ENCODE measurements at places on chromosomes 1 and 21.

DNA sequence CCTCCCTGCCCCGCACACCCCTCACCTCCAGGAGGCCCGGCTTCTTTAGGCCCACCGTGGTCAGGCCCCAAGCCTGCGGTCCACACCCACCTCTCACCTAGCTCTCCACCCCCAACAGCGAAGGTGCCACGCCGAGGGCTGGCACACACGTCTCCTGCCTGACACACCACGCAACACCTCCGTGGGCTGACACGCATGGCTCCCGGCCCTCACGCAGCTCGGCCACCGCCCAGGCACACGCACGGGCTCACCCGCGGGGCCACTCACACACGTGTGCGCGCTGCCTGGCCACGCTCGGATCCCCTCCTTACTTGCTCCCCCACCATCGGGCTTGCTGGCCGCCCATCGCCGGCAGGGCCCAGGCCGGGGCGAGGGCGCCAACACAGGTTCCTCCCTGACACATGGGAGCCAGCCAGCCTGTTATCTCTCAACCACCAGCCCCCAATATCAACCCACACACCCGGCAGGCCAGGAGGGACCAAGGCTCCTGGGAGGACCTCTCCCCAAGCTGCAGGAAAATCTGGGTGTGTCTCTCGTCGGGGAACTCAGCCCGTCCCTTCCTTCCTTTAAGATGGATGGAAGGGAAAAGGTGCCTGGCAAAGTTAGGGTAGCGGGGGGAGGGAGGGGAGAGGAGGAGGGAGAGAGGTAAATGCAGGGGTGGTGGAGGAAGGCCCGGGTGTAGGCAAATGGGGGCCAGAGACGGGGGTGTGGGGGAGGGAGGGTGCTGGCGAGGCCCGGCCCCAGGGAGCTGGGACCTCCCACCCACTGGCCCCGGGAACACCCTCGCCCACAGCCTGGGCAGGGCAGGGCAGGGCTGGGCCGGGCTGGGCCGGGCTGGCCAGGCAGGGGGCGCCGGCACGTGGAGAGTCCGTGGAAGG, 546 bp downstream of the ELOVL1 start:
- peak; percentile 95 for DNase-seq

DNA sequence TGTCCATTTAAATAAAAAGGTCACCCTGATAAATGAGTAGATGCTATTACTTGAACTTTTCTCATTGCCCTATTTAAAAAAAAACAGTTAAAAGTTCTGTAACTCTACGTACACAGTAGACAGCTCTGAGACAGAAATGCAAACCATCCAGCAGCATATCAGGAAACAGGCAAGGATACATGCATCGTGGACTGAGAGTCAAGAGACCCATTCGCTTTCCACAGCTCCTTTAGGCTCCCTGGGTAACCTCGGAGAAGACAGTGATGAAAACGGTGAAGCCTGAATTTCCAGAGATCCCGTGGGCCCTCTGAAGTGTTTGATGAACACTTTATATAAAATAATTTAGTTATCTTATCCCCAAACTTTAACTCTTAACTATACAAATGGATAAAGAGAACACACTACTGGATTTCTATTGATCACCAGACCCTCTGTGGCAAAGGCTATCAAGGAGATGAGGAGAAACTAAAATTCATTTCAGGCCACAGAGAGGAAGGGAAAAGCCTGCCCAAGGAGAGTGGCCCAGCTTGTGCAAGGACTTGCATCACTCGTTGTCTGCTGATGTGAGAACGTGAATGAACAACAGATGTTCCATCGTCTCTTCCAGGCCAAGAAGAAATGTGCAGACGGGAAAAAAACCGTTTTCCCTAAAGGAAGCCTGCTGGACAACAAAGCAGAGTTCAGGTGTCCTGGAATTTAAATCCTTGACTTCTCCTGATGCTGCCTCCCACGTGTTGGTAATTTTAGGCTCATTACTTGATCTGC, 131.0 kb downstream of the TGFBR3 start:
- DNase-seq: no peak

DNA sequence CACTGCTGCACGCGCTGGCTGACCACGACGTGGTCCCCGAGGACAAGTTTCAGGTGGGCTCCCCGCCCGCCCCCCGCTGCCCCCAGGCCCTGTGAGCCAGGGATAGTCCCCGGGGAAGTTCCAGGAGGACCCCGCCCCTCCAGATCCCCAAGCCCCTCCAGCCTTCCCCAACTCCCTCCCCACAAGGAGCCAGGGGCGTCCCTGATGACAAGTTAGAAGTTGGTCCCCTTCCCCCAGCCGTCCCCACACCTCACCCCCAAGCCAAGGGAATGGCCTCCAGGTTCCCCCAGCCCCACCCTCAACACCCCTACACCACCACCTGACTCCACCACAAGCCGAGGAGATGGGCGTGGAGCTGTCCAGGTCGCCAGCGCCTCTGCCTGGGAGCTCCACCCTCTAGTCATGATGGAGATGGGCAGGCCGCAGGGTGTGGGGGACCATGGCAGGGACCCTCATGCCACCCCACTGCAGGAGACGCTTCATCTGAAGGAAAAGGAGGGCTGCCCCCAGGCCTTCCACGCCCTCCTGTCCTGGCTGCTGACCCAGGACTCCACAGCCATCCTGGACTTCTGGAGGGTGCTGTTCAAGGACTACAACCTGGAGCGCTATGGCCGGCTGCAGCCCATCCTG, 525 bp downstream of the AIRE start:
- no peak for DNase-seq

- no peak for DNase-seq
Observed at GRCh38 chr1:99533909-99534637, 111.8 kb upstream of the PALMD start.

- no peak for DNase-seq
Observed at GRCh38 chr1:29518183-29518835, 282.0 kb downstream of the PTPRU start.

- no peak for DNase-seq
Observed at GRCh38 chr1:42392255-42392654, 11.7 kb downstream of the RIMKLA start.

DNA sequence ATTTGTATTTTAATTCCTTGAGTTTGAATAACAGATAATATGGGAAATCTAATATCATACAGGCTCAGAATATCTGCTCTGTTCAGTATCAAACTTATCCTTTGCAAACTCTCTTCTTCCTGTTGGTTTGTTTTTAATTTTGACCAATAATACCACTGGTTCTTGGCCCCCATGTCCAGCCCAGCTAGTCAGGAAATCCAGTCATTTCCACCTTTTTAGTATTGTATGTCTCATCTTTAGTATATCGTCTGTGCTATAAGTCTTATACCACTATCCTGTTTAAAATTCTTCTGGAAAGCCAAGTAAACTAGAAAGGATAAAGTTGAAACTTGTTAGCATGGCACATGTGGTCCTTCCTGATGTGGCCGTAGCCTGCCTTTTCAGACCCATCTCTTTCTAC, 10.7 kb downstream of the SCCPDH start:
- no peak for DNase-seq

DNA sequence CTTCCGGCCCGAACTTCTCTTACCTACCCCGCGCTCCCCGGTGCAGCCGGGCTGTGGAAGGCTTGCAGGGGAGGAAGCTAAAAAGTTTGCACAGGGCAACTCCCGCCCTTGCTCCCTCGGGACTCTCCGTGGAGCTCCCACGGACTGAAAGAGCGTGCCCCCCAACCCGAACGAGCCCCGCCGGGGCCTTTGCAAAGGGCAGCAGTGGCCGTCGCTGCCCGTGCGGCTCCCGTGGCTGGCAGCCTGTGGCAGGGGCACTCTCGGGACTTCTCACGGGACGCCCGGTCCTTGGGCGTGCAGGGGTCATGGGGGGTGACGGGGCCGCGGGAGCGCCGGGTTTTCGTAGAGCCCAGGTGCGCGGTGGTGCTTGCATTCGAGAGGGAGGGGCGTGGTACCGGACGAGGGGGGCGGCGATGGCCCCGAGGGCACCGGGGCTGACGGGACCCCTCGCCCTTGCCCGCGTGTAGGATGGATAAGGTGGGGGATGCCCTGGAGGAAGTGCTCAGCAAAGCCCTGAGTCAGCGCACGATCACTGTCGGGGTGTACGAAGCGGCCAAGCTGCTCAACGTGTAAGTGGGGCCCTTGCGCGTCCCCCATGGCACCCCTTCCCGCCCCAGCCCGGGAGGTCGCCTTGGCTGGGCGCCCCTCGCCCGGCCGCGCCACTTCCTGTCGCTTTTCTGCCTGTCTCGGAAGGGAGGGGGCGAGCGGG, 711 bp downstream of the GADD45A start:
- DNase-seq: peak; percentile 49
